BJ (cell line): ENCODE measurements at places on chromosomes 3 and 15.

DNA sequence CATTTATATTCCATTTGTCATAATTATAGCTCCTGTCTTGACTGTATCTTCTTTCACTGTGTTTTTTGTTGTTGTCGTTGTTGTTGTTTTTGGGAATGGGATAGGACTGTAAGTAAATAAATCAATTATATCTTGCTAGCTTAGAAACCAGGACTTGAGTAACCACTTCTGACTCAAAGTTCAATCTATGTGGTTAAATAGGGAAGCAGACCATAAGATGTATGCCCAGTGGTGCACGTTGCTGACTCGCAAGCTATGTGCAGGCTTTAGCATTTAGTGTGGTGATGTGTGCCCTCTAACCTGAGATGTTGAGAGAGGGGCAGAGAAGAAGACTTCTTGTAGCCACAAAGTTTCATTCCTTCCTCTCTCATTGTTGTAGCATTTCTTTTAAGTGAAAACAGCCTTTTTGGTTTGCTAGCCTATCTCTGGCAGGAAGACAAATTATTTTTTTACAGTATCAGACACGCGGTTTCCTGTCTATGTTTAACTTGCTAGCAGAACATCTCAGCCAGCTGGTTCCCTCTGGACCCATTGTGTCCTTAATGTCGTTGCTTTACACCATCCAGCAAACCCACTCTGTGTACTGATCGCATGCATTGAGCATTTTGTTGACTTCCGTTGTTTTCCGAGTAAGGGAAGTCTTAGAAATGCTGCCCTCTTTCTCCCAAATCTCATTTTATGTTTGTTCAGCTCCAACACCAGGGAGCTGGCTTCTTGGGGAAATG is 52.1 kb downstream of the TGFBR2 start:
- peak; percentile 44 for DNase-seq

DNA sequence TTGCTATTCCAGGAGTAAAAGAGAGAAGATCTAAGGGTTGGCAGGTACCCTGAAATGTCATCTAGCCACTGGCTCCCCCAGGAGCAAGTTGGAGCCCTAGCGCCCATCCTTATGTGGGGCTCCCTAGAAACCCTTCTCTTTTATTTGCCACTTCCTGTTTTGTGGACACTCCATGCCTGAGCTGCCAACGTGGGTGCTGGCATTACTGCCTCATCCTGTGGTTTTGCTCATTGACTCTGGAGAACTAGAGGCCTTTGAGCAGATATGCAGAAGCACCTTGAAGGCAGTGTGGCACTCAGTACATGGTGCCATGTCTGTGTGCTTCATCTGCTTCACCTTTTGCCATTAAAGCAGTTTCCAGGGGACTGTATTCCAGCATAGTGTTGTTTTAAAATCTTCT is 8.1 kb downstream of the EDEM1 start:
- no peak for DNase-seq

- no peak for DNase-seq
These were observed at the start of gene FES for GRCh38 chr15:90883976-90884718. Gene FES (plus strand): TSS chr15:90884504. CDS start chr15:90885046, 542 bp downstream.

GRCh38 chr3:108022256-108023150 is 68.3 kb downstream of the CD47 start:
- no peak for DNase-seq

DNA sequence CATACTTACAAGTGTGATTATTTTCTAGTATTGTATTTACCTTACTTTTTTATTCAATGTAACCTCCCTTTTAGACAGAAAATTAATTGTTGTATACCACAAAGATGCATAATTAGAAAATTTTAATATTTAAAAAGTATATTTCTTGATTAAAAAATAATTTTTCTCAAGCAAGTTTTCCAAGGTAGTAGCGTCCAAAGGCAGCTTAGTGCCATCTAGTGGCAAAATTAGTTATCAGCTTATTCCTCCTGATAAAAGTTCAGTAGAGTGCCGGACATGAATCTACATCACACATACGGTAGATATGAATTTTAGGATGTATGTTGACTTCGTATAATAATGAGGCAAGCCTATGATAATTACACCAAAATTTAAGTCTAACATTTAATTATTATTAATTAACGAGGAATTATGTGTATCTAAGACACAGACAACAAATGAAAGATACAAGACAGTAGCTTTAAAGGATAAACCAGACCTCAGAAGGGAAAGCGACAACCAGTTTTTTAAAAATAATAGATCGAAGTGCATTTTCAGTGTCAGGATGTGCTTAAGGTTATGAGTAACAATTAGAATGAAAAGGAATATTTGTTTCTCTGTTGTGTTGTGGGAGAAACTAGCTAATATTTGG is 405.9 kb downstream of the ROBO1 start:
- no peak for DNase-seq

- no peak for DNase-seq
These were observed 80.1 kb downstream of the ST8SIA2 start for GRCh38 chr15:92473756-92474155.

- no peak for DNase-seq
These were observed 9.2 kb downstream of the PLIN1 start for GRCh38 chr15:89669941-89670340.

DNA sequence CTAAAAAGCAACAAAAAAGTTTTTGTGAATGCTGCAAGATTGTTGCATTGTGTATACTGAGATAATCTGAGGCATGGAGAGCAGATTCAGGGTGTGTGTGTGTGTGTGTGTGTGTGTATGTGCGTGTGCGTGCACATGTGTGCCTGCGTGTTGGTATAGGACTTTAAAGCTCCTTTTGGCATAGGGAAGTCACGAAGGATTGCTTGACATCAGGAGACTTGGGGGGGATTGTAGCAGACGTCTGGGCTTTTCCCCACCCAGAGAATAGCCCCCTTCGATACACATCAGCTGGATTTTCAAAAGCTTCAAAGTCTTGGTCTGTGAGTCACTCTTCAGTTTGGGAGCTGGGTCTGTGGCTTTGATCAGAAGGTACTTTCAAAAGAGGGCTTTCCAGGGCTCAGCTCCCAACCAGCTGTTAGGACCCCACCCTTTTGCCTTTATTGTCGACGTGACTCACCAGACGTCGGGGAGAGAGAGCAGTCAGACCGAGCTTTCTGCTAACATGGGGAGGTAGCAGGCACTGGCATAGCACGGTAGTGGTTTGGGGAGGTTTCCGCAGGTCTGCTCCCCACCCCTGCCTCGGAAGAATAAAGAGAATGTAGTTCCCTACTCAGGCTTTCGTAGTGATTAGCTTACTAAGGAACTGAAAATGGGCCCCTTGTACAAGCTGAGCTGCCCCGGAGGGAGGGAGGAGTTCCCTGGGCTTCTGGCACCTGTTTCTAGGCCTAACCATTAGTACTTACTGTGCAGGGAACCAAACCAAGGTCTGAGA is 4.7 kb downstream of the BHLHE40 start:
- DNase-seq = peak; percentile 75

DNA sequence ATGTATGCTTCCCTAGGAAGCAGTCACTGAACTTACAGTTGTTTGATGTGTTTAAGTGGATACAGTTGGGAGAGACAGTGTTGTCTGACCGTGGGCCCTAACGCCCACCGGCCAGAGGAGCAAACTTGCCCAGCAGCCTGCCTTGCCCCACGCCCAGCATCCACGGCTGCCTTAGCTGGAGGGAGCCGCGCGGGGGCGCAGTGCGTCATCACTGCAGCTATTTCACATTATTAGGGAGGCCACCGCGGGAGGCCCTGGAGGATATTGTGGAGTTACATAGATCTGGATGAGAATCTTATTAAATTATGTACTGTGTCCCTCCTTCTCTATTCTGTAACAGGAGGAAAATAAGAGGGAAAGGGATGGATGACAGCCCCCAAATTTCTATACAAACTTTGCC is 267.2 kb downstream of the GABRG3 start:
- DNase-seq = no peak

- DNase-seq = no peak
These were observed 35.7 kb upstream of the POLG start for GRCh38 chr15:89370120-89370977.

GRCh38 chr3:11596387-11596786 is 47.3 kb downstream of the VGLL4 start:
- DNase-seq = no peak

DNA sequence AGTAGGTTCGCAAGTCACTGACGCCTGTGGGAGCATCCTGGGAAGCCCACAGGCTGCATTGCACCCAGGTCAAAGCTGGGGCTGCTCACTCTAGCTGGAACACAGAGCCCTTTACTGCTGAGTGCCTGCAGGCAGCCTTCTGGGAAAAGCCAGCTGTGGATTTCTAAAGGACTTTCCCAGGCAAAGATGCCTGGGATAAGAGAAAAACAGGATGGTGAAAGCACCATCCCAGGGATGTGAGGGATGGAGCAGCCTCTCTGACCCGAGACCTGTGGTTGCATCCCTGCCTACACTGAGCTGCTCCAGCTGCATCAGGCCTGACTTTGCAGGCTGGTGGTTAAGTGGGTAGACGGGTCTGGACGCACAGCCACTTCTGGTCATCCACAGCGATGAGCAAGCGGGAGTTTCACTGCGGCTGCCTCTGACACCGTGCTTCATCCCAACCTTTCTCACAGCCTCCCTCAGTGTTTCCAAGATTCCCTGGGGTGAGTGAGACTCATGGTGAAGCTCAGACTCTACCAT is 52.5 kb upstream of the AMOTL2 start:
- no peak for DNase-seq

DNA sequence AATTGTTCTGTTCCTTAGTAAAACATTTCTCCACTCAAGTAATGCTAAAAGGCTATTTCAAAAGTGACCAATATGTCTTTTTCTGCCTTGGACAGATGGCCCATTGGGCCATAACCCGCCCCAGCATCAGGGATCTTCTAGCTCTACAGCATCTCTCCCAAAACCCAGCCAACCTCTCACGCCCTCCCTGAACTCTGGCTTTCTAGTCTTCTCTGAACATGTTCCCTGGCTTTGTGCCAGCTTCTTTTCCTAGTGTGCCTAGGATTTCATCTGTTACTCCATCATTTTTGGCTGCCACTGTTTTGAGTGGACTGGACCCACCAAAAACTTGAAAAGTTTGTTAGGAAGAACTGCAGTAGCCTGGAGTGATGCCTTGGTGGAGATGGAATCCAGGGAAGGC is 30.7 kb downstream of the TRPM1 start:
- DNase-seq = no peak

DNA sequence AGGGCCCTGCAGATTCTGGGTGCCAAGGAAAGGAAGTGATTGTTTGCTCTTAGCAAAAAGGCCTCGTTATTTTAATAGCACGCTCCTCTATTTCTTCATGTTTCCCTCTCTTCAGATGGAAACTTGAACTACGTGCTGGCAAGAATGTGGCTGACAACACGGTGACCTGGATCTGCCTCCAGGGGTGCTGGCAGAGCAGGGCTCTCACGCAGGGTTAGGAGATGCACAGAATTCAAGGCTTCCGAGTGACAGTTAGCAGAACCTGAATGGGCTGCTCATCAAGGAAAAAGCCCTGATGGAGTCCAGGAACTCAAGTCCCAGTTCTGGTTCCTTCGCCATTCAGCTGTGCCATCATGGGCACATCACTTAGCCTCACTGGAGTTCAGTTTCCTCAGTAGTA is 22.7 kb downstream of the CYP19A1 start:
- no peak for DNase-seq

- DNase-seq = peak; percentile 54
These were observed 647.1 kb downstream of the NTRK3 start for GRCh38 chr15:87609474-87609873.

DNA sequence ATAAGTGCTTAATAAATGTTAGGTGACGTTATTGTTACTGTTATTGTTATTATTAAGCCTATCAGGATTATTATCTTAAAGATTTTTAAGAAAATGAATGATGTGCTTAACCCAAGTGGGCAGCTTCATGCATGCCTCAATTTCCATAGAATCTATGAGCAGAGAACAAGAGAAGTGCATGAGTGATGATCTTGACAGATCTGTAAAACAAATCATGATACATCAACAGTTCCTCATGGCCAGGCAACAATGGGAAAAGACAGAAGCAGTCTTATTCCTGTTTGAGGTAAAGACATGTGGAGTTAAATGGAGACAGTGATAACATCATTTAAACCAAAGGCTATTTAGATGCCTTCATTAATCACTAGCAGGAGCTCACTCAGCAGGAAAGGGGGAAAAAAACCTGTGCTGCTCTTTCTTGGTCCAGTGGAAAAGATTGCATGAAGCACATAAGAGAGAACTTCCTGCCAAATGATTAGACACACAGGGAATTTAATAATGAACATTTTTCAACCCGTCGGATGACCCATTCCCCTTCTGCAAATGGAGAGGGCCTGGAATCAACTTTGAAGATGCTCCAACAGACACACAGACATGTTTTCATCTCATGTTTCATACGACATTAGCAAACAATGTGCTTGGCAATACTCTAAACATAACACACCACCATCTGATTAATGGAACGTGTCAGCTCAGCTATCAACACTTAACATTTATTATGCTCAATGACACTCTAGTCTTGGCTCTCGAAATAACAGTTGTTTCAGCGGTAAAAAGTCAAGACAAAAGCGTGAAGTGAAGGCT is 212.2 kb upstream of the LRRN1 start:
- DNase-seq = no peak

- no peak for DNase-seq
These were observed 1.4 kb downstream of the TNIK start for GRCh38 chr3:171458864-171459136.
